ENCODE measurements at places on chromosomes 11 and 22.

GRCh38 chr11:89498845-89499448 is 7.8 kb upstream of the NOX4 start:
- no peak for DNase-seq

DNA sequence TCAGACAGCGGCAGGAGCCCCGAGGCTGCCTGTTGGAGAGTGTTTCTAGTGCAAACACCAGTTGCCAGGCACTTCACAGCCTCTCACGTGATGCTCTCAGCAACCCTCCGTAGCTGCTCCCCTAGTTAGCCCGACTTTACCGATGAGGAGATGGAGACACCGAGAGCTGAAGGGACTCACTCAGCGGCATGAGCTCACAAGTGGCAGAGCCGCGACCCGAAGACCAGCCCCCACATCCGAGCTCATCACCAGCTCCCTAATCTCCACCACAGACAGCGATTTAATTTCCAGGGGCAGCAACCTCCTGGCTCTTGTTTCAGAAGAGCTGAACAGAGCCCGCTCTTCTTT is 28.7 kb upstream of the RTL6 start:
- peak; percentile 71 for DNase-seq

DNA sequence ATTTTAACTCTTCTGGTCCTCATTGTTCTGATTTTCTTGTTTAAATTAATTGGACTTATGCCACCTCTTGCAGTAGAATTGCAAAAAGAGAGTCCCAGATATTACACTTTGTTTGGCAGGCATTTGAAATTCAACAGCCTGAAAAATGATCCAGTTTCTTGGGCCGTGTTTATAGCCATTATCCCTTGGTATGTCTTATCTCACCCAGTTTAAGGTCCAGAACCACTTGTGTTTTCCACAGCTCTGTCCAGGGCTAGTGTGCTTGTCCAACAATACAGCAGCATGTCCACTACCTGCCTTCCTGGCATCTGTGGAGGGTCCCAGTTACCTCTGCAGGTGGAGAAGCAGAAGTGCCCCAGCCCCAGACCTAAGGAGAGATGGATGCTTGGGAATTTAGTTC is 397.4 kb downstream of the SOX6 start:
- DNase-seq: no peak

GRCh38 chr11:27847496-27847895 is 147.2 kb upstream of the BDNF start:
- no peak for DNase-seq

DNA sequence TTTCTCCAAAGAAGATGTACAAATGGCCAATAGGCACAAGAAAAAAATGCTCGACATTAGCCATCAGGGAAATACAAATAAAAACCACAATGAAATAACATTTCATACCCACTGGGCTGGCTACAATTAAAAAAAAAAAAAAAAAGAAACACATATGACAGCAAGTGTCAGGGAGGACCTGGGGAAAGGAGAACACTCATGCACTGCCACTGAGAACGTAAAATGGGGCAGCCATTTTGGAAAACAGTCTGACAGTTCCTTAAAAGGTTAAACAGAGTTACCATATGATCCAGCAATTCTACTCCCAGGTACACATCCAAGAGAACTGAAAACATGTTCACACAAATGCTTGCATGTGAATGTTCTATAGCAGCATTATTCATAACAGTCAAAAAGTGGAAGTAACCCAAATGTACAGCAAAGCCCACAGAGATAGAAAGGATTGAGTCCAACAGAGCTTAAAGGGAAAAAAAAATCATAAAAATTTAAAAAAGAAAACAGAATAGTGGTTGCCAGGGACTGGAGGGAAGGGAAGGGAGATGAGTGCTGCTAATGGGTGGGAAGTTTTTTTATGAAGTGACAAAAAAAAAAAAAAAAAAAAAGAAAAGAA is 48.4 kb upstream of the CYP2D6 start:
- no peak for DNase-seq

GRCh38 chr11:88415495-88415894 is 78.0 kb upstream of the CTSC start:
- DNase-seq: no peak

- DNase-seq: no peak
Measured at GRCh38 chr22:27820896-27821866, 19.6 kb upstream of the MN1 start.

GRCh38 chr11:32821917-32822560 is 7.7 kb upstream of the PRRG4 start:
- DNase-seq: no peak

- DNase-seq: no peak
Measured at GRCh38 chr11:11732116-11732515, 109.7 kb upstream of the USP47 start.

GRCh38 chr11:10414659-10415058 is 40.4 kb upstream of the AMPD3 start:
- no peak for DNase-seq

DNA sequence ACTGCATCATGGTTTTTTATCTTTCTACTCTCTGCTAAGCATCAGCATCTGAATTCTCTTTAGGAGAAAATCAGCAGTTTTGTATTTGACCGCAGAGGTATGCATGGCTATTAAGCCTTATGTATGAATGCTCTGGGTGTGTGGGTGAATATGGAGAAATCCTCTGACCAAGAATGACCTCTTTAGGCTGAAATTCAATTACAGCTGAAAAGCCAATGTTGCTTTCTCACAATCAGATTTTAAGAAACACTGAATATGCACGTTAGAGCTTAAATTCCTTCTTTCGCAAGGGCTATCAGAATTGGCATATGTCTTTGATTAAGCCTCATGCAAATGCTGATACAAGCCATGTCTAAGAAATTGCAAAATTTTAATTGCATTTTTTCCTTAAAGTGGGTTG is 43.2 kb downstream of the ARHGAP42 start:
- DNase-seq: no peak

DNA sequence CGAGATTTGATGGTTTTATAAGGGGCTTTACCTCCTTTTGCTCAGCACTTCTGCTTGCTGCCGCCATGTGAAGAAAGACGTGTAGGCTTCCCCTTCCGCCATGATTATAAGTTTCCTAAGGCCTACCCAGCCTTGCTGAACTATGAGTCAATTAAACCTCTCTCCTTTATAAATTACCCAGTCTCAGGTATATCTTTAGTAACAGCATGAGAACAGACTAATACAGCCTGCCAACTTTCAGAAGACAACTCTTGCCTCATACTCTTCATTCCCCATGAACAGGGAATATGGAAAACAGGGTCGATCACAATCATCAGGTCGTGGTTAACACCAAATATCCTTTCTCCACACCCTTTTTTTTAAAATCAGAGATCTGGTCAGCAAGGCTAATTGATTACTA is 83.0 kb downstream of the MPPED2 start:
- DNase-seq: no peak

- DNase-seq: no peak
Measured at GRCh38 chr11:6894097-6894496, 1.8 kb upstream of the OR2D2 start.

DNA sequence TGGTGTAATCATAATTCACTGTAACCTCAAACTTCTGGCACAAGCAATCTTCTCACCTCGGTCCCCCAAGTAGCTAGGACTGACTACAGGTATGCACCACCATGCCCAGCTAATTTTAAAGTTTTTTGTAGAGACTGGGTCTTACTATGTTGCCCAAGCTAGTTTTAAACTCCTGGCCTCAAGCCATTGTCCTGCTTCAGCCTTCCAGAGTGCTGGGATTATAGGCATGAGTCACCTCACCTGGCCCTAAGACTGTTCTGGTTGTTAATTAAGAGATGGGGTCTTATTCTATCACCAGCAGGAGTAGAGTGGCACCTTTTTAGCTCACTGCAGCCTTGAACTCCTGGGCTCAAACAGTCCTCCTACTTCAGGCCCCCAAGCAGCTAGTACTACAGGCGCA is 52.0 kb upstream of the DEPDC7 start:
- DNase-seq: no peak

GRCh38 chr11:64880240-64881001 is 2.0 kb upstream of the EHD1 start:
- DNase-seq: no peak

Measured in NCI-H2029 (cell line).